ENCODE measurements at places on chromosomes 1 and 21.
A peak's percentile ranks its signal among the peaks of the same experiment; 100 is the strongest.

DNA sequence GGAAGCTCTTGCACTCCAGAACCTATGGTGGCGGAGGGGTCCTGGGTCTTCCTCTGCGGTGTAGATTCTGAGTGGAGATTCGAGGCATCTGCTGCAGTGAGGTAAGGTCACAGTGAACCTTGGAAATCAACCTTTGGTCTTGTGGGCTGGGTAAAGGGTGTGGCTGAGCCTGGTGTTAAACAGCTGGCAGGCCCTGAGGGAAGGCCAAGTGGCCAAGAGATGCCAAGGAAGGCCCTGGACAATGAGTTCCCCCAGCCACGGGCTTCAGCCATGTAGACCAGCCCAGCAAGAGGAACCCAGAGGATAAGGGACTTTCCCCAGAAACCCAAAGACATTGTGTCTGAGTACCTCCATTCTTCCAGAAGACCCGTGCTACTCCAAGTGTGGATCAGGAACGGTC, 137.2 kb upstream of the ETS2 start:
- DNase-seq, result no peak

DNA sequence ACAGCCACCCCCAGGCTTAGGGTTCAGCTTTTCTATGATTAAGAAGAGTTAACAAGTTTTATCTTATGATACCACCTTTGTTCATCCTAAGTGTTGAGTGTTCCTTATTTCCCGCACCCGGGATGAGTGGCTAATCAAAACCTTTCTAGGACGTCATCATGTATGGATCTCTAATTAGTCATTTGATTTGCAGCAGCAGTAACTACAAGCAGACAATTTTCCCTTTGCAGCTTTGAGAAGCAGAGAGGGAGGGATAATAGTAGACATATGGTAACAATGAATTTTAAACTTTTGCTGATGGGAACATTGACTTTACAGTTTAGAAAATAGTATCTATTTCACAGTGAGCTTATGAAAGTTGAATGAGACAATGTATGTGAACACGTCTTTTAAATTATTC, 30.8 kb upstream of the SLC35F3 start:
- DNase-seq, result no peak

GRCh38 chr1:201217851-201218250, 27.2 kb downstream of the IGFN1 start:
- DNase-seq, result no peak

DNA sequence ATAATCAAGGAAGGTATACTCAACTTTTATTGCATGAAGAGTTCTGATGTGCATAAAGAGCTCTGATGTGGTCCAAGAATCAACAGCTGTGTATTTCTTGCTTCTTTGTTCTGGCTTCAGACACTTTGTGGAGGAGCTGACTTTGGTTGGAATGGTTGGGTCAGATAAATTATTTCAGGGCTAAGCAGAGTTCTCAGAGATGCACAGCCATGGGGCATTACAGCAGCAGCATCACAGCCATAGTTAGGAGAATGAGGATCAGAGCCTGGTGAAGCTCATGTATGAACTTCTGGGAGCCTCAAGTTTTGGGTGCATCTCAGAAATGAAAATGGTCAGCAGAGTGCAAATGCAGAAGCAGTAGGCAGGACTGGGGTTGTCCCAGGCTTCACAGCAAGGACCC, 267.4 kb upstream of the RUNX1 start:
- no peak for DNase-seq

- DNase-seq, result no peak
Observed at GRCh38 chr1:111672331-111672730, 52.7 kb downstream of the RAP1A start.

DNA sequence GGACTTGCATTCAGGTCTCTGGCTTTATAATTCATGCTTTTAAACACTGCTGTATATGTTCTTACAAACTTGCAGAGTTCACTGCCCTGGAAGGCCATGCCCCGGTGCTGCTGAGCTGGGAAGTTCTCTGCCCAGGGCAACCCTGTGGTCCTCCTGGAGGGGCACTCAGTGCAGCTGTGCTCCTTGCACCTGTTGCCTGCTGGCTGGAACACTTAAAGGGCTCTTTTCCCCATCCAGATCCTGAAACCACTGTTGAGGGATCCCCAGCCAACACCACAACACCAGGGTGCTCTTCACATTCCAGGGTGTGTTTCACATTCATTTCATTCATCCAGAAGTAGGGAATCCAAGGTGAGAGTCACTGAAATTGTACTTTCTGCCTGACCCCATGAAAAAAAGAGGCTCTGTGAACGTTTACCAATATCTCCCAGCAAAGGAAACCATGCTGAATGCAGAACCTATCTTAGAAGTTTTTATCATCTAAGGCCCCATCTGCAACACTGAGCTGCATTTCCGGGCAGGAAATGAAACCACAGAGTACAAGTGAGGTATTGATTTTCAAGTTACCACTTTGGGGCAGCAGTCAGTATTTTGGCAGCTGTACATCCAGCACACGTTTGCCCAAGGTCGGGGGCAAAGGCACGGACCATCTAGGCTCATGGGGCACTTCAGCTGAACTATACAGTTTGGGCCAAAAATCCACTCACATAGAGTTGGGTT, 16.4 kb upstream of the KIAA0040 start:
- no peak for DNase-seq

GRCh38 chr21:41707231-41707959, 59.5 kb downstream of the RIPK4 start:
- DNase-seq, result no peak

DNA sequence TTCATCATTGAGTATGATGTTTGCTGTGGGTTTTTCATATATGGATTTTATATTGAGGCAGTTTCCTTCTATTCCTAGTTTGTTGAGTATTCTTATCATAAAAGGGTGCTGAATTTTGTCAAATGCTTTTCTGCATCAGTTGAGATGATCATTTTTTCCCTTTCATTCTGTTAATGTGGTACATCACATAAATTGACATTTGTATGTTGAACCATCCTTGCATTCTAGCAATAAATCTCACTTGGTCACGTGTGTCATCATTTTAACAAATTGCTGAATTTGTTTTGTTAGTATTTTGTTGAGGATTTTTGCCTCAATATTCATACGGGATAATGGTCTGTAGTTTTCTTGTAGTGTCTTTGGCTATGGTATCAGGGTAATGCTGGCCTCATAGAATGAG, 19.9 kb downstream of the TTC34 start:
- no peak for DNase-seq

GRCh38 chr1:26593385-26593784, 63.8 kb downstream of the RPS6KA1 start:
- DNase-seq, result no peak

GRCh38 chr1:57132993-57133622, 167.3 kb upstream of the C8B start:
- no peak for DNase-seq

DNA sequence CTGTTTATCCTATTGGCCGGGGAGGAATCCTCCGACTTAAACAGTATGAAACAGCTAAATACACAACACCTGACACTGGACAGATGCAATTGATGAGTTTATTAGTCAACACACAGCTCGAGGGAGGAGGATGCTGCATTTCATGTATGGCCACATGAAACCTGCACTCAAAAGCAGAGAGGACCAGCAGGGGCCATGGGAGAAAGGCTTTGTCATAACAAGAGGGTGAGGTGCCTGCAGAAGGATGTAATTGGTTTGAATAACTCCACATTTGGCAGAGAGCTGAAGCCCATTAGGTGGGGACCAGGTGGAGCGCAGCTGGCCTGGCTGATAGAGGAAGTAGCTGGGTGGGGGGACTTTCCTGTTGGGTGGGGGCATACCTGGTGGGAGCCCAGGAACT, 599.1 kb downstream of the PTPRU start:
- no peak for DNase-seq

DNA sequence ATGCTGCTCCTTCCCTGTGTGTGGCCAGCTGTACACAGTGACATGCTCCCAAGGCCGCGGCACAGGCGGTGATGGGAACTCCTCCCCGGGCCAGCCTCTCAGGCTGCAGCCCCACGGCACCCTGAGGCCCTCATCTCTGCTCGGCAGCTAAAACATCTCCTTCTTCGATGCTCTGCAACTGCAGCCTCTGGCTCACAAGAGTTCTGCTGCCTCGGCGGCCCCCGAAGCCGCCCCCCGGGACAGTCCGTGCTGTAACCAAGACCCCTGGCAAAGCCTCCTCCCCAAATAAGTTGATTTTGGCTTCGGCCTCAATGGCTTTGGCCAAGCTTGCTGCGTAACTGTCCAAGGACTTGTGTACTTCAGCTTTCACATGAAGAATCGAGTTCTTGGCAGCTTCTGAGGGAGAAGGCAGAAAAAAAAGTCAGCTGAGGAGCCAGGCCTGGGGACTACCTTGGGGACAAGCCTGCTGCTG, 51.3 kb downstream of the GPR161 start:
- no peak for DNase-seq

GRCh38 chr1:33408093-33408436, 22.8 kb downstream of the PHC2 start:
- no peak for DNase-seq

DNA sequence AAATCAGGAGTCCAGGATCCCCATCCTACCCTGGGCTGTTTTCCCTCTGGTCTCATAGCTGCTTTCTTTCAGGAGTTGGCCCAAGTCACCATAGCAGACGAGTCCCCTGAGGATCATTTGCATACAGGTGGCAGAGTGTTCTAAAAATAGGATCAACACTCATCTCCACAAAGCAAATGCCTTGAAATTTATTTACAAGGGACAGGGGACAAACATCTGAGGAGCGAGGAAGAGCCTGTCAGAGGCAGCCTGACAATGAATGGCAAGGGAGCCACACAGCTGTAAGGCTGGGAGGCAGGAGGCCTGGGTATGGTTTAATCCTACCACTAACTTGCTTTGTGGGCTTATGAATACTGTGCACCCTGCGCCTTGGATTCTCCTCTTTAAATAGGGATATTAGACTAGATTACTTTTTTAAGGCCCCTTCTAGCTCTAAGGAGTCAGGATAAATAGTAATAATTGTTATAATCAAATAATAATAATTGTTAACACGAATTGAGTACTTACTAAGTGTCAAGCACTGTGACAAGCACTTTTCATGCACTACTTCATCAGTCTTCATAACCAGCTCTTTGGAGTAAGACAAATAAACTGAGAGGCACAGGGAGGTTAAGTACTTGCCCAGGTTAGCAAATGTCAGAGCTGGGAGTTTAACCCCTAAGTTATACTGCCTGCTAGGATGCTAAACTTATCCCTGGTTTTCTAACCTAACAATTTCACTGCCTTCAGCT, 34.5 kb downstream of the RAB3B start:
- DNase-seq, result no peak

GRCh38 chr1:23613191-23614031, 54.1 kb upstream of the ID3 start:
- no peak for DNase-seq

DNA sequence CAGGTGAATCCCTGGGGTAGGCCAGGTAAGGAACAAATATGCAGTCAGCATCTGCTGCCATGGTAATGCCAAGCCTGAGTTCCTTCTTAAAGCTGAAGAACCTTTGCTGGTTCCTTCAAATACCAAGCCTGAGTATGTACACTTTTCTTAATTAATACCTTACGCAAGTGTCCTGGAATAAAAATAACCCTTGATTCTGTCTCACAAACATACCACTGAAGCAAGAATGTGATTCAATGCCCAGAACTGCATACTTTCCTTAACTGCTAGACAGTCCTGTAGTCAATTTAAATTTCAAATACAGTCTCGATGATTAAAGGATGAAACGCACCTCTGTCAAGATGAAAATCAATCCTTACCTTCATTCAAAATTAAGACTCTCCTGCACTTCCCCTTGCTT, 634.0 kb upstream of the CHRM3 start:
- DNase-seq, result no peak

- DNase-seq, result no peak
Observed at GRCh38 chr1:228356897-228357680, 49.5 kb downstream of the TRIM11 start.

- DNase-seq, result no peak
Observed at GRCh38 chr1:12153181-12153785, 13.5 kb upstream of the TNFRSF1B start.

DNA sequence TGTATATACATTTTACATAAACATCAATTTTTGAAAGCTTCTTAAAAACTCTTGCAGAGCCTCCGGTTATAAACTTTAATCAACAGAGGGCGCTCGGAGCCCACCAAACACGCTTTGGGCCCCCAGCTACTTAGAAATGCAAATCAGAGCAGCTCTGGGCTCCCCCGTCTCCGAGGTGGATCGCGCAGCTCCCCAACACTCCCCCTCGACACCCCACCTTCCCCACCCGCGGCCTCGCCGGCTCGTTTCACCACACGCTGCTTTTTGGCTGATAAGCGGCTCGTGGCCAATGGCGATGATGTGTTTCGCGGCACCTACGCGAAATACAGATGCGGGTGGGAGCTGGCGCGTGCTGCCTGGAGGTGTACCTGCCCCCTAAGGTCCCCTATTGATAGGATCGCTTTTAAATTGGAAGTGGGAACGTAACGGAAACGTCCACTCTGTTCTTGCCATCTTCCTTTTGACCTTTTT, 1.7 kb upstream of the KIF26B start:
- DNase-seq, result peak; percentile 80

GRCh38 chr21:42841156-42841915, 38.0 kb downstream of the WDR4 start:
- DNase-seq, result no peak

DNA sequence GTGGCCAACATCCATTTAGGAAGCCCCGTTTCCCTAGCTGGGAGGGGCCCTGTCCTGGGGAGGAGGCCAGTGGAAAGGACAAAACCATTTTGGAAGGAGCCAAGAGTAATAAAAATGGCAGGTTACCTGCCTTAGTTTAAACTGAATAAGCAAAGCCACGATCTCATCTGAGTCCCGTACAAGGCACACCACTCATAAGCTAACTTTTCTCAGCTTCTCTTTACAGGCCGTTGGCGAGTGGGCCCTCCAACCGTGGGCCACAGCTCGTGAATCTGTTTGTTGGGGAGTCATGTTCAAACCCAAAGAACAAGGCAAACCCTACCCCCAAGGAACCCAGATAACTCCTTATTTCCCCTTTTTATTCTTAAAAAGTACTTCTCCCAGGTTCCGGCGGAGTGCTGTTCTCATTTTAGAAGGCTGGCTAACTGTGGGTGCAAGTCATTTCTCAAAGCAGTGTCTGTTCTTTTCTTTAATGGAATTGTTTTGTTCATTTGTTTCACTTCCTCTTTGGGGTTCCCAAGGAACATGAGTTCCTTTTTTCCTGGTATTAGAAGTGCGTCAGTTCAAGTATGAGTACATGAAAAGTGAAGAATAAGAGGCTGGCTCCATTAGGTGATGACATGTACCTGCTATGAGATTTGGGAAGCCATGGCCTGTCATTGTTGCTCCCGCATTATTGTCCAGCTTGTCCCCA, 89.0 kb downstream of the PSMG1 start:
- no peak for DNase-seq

DNA sequence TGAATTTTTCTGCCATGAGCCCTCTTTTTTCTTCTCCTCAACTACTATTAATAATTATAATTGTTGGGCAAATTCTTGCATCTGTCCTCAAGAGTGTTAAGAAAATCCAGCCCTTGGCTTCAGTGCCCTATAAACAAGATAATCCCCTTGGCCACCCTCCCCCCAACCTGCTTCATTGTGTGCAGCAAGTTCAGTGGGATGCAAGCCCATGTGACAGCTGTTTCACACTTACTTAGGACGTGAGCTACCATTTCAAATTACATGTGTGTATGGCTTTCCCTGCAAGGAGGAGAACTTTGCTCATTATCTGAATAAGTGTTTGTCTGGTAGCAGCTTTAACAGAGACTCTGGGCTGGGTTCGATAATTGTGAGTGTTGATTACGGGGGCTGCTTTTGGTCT, 276.2 kb downstream of the CACNA1E start:
- no peak for DNase-seq

Measured in NCI-H1694 (cell line).